8988T (cell line): ENCODE measurements at places on chromosomes 13 and 19.

DNA sequence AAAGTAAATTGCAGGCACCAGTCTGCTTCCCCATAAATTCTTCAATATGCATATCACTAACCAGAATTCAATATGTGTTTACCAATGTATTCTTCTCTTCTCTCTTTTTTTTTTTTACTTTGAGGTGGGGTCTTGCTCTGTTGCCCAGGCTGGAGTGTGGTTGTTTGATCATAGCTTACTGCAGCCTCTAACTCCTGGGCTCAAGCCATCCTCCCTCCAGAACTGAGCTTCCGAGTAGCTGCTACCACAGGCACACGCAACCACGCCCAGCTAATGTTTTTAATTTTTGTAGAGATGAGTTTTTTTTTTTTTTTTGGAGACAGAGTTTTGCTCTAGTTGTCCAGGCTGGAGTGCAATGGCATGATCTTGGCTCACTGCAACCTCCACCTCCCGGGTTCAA, 16.8 kb downstream of the LTBP4 start:
- no peak for DNase-seq

DNA sequence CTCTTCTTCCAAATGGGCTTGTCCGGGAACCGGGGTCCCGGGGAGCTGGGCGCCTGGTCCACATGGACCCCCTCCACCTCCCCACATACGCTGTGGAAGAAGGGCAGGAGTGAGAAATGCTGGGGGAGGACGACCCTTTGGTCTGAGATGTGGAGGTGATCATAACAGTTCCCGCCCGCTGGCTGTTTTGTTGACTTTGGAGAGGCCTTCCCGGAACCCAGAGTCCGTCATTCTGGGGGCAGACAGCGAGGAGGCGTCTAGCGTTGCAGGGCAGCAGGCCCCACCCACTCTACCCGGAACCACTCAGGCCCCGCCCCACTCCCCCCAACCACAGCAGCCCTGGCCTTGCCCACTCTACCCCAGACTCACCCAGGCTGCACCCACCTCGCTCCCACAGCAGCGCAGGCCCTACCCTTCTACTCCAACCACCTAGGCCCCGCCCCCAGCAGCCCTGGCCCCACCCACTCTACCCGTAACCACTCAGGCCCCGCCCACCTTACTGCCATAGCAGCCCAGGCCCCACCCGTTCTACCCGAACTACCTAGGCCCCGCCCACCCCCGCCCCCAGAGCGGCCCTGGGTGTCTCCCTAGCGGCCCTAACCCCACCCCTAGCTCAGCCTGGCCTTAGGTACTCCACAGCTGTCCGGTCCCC, 7.1 kb downstream of the GPR108 start:
- no peak for DNase-seq

DNA sequence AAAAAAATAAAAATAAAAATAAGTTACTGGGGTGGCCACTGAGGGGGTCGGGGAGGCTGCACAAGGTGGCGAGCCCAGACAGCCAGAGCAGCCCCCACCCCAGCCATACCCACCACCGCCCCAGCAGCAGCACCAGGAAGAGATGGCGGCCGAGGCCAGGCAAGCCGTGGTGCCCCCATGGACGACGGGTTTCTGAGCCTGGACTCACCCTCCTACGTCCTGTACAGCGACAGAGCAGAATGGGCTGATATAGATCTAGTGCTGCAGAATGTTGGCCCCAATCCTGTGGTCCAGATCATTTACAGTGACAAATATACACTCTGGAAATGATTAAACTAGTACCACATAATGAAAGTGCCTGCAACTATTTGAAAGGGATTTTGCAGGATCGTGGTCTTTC, 71.6 kb upstream of the ZDHHC20 start:
- DNase-seq, result no peak

GRCh38 chr19:11964496-11964857, 363 bp upstream of the ZNF763 start:
- no peak for DNase-seq

DNA sequence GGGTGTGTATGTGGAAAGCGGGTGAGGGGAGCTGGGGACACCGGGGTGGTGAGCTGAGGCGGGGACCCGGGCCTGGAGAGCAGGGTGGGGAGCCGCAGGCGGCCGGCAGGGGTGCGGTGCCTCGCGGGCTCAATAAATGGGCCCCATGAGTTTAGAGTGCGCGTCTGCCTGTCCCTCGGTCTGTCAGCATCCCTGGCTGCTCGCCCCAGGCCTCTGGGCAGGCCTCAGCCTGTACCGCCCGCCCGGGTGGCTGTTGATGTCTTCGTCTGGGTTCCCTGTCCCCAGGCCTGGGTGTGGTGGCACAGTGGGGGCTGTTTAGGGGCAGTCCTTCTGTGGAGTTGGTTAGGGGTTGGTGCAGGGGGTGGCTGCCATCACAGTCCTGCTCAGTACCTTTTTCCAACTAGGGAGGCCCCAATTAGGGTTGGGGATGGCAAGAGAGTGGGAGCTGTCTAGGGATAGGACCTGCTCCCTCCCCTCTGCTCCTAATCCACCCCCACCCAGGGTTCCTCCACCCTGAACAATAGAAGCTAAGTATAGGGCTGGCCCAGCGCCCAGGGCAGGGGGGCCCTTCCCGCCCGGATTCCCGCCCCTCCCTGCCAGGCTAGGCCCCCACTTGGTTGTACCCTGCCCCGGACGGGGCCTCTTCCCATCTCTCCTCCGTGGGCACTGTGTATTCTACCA, 12.2 kb downstream of the CIC start:
- DNase-seq, result no peak
